ENCODE measurements at places on chromosomes 5 and 9. TPM values are rescaled to one million over a fixed set of nuclear protein-coding genes. Genes with fewer than 3 reads are reported as not detected.

GRCh38 chr9:27441741-27442070, 82.4 kb upstream of the IFNK start:
- no peak for DNase-seq
- no peak overlapping the region for H3K27ac ChIP-seq
- 0 out of 2 replicates have a peak, but pooled peaks cover 7% of the 10 kb centered on the region for H3K4me1 ChIP-seq
- H3K4me3 ChIP-seq: no peak overlapping the region
- H3K36me3 ChIP-seq: no peaks in the 10 kb centered on the region
- H3K27me3 ChIP-seq: no peaks in the 10 kb centered on the region

GRCh38 chr9:86721226-86721781, 226.0 kb downstream of the GAS1 start:
- H3K4me3 ChIP-seq: peak overlapping the region; percentile 44
- peak; percentile 72 for DNase-seq
- peaks cover 31% of the 10 kb centered on the region for H3K4me1 ChIP-seq

- H3K4me1 ChIP-seq: no peaks in the 10 kb centered on the region
- H3K4me3 ChIP-seq: no peak overlapping the region
- no peaks in the 10 kb centered on the region for H3K27me3 ChIP-seq
- no peak overlapping the region for H3K27ac ChIP-seq
- no peaks in the 10 kb centered on the region for H3K36me3 ChIP-seq
These were observed 47.7 kb downstream of the AMBP start for GRCh38 chr9:114030364-114030763.

DNA sequence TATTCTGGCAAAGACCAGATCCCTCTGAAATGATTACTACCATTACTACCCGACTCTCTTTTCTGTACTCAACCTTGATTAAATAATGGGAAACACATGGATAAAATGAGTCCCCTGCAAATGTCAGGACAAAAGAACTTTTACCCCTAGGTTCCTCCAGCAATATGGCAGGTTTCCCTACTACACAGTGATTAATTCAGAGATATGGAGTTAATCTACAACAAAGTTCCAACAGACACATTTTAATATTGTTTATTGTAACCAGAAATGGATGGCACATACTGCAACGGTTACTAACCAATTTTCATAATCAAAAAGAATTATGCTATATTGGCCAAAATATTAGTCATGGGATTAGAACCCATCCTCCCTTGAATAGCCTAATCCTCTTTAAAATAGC, 294.8 kb downstream of the ATPSCKMT start:
- no peak overlapping the region for H3K27ac ChIP-seq
- H3K4me1 ChIP-seq: no peaks in the 10 kb centered on the region
- no peak for DNase-seq
- H3K36me3 ChIP-seq: no peaks in the 10 kb centered on the region
- no peak overlapping the region for H3K4me3 ChIP-seq

DNA sequence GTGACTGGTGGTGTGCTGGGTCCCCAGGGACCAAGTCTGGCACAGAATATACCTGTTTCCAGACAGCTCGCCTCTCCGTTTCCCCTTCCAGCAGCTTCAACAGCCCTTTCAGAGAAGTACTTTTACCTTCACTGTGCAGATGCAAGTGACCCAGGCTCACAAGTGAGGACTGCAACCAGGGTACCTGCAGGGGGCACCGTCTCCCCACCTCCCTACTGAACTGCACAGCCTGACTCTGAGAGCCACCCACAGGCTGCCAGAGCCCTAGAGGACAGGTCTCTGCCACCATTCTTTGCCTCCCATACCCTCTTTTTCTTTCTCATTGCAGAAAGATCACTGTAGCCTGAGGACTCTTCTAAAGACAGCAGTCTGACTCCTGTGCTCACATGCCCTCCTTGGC, 15.4 kb downstream of the IL9 start:
- H3K4me1 ChIP-seq: peaks cover 10% of the 10 kb centered on the region
- H3K4me3 ChIP-seq: no peak overlapping the region
- H3K27me3 ChIP-seq: no peaks in the 10 kb centered on the region
- peak; percentile 22 for DNase-seq

- H3K27ac ChIP-seq: no peak overlapping the region
- no peak overlapping the region for H3K4me3 ChIP-seq
- no peaks in the 10 kb centered on the region for H3K27me3 ChIP-seq
- H3K4me1 ChIP-seq: peaks cover 15% of the 10 kb centered on the region
- no peak for DNase-seq
These were observed 191.3 kb upstream of the RASA1 start for GRCh38 chr5:87076411-87076810.

- H3K4me1 ChIP-seq: peaks cover 19% of the 10 kb centered on the region
- no peaks in the 10 kb centered on the region for H3K36me3 ChIP-seq
- H3K4me3 ChIP-seq: no peak overlapping the region
- H3K27ac ChIP-seq: no peak overlapping the region
- no peak for DNase-seq
These were observed 64.7 kb upstream of the SPOCK1 start for GRCh38 chr5:137563646-137564397.

The SPINK4 gene
- not detected for total RNA-seq

DNA sequence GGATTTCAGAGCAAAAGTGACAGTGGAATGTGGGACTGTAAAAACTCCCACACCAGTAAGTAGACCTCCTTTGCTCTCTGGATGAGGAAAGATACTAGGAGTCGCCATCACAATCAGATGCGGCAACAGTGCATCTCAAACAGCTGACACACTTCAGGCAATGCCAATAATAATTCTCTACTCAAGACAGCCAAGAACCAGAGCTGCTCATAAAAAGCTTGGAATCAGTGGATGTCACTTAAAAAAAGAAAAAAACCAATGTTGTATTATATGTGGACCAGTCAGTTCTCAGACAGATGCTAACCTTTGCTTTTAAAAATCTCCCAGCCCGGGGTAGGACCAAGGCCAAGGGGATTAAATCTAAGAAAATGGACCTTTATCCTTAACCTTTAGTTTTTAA, 185.0 kb downstream of the GNA14 start:
- H3K36me3 ChIP-seq: no peaks in the 10 kb centered on the region
- DNase-seq: no peak
- peaks cover 13% of the 10 kb centered on the region for H3K4me1 ChIP-seq
- H3K27me3 ChIP-seq: no peaks in the 10 kb centered on the region
- H3K4me3 ChIP-seq: no peak overlapping the region

The CER1 gene
- total RNA-seq: not detected

The OR13F1 gene
- total RNA-seq: not detected

- no peaks in the 10 kb centered on the region for H3K4me1 ChIP-seq
- H3K27ac ChIP-seq: no peak overlapping the region
- DNase-seq: no peak
- peaks cover 56% of the 10 kb centered on the region for H3K27me3 ChIP-seq
- H3K36me3 ChIP-seq: no peaks in the 10 kb centered on the region
These were observed 382.8 kb upstream of the WWC1 start for GRCh38 chr5:167908606-167909005.

The CHSY3 gene
- total RNA-seq: 1.7 TPM

DNA sequence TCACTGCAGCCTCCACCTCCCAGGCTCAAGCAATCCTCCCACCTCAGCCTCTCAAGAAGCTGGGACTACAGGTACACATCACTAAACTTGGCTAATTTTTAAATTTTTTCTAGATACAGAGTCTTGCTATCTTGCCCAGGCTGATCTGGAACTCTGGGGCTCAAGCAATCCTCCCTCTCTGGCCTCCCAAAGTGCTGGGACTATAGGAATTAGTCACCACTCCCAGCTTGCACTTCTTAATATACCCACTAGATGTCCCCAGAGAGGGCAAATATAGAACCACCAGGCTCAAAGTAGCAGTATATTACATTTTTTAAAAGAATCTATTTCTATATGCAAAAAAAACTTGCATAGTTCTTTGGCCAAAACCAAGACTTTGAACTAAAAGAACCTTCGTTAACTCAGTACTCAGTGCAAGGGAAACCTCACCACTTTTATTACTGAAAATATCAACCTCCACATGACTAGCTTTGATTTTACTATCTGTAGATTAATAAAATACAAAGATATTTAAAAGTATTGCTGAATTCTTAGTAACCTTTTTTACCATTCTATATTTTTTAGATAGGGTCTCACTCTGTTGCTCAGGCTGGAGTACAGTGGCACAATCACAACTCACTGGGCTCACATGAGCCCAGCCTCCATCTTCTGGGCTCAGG, 25.8 kb upstream of the HSD17B3 start:
- H3K36me3 ChIP-seq: no peaks in the 10 kb centered on the region
- DNase-seq: peak; percentile 80
- no peak overlapping the region for H3K27ac ChIP-seq
- H3K27me3 ChIP-seq: no peaks in the 10 kb centered on the region

- no peak overlapping the region for H3K4me3 ChIP-seq
- no peak for DNase-seq
- no peaks in the 10 kb centered on the region for H3K27me3 ChIP-seq
- H3K27ac ChIP-seq: no peak overlapping the region
These were observed 15.3 kb downstream of the MAP1B start for GRCh38 chr5:72122602-72123001.

The TPPP gene
- 1.9 TPM for total RNA-seq

DNA sequence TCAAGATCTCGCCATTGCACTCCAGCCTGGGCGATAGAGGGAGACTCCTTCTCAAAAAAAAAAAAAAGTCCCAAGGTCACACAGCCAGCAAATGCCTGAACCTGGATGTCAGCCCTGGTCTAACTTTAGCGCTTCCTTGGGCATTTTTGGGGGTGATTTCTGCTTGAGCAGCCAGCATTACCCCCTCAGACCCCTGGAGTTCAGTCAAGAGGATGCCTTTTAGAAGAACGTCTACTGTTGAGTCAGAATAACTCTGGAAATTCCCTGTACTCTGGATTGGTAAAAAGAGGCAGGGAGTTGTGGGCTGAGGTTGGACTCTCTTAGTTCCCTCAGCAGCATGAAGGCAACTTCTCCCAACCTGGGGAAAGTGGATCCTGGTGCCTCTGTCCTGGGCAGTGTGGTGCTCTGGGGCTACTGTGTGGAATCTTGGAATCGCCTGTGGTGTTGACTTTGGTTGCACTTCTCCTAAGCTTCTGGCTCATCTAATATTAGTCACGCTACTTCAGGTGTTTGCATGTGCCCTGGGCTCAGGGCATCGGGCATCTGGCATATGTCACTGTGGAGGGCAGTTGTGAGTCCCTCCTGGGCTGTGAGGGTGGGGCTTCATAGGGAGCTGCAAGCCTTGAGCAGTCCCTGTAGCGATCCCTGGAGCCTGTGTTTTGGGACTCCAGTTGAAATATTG, 32.2 kb downstream of the STXBP1 start:
- H3K36me3 ChIP-seq: no peaks in the 10 kb centered on the region

DNA sequence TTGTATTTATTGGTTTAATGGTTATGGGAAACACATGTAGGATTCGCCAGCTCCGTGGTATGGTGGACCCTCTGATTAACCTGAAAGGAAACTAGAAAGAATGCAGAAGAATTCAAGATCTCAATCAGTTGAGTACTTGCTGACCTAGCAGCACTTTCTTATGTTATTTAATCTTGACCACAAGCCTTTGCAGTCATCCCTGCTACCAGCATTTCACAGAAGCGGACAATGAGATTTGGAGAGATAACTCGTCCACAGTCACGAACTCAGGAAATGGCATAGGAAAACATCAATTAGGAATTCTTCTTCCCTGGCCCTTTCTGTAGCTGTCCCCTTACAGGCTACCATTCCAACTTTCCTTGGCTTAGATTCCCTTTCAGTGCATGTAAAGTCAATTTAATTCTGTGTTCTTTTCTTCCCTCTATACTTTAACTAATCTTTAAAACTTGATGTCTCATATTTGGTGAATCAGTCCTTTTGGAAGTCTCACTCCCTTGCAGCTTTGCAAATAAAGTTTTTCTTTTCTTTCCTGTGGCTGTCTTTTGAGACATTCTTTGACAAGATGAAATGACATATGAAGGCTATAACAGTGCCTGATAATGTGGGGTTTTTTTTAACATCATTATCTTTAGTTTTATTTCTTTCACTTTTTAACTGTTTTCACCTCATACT, 1.3 kb upstream of the SLC44A1 start:
- no peak for DNase-seq
- H3K36me3 ChIP-seq: no peaks in the 10 kb centered on the region
- peaks cover 14% of the 10 kb centered on the region for H3K4me1 ChIP-seq
- no peaks in the 10 kb centered on the region for H3K27me3 ChIP-seq
- no peak overlapping the region for H3K27ac ChIP-seq
